ENCODE measurements at places on chromosomes 11 and 22.

GRCh38 chr11:133506023-133506422 is 26.3 kb downstream of the OPCML start:
- DNase-seq, result no peak

GRCh38 chr11:6245536-6245935 is 6.6 kb downstream of the CNGA4 start:
- no peak for DNase-seq

GRCh38 chr22:42470366-42471082 is 38.3 kb upstream of the NFAM1 start:
- no peak for DNase-seq

- no peak for DNase-seq
These were observed 789 bp upstream of the CBX7 start for GRCh38 chr22:39153220-39153717.

GRCh38 chr22:49959782-49960158 is 802 bp upstream of the PIM3 start:
- no peak for DNase-seq

- DNase-seq, result no peak
These were observed 35.8 kb upstream of the ALX4 start for GRCh38 chr11:44345781-44346180.

- DNase-seq, result no peak
These were observed 3.4 kb upstream of the P2RY6 start for GRCh38 chr11:73268671-73269271.

DNA sequence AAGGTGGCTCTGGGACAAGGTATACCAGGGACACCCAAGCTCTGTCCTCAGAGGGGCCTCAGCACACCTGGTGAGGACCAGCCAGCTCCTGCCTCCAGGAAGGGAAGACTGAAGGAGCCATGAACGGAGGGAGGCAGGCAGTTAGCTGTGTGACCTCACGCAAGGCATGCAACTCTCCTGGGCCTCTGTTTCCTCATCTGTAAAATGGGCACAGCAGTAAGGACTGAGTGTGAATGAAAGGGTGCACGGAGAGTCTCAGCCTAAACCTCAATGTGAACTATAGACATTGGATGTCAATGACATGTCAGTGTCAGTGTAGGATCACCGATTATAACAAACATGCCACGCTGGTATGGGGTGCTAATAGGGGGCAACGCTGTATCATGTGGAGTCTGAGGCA is 18.4 kb downstream of the PGA5 start:
- no peak for DNase-seq

GRCh38 chr22:36306227-36306626 is 53.3 kb downstream of the APOL1 start:
- DNase-seq, result no peak

- DNase-seq, result no peak
These were observed 467.9 kb upstream of the ANO3 start for GRCh38 chr11:25863986-25864385.

DNA sequence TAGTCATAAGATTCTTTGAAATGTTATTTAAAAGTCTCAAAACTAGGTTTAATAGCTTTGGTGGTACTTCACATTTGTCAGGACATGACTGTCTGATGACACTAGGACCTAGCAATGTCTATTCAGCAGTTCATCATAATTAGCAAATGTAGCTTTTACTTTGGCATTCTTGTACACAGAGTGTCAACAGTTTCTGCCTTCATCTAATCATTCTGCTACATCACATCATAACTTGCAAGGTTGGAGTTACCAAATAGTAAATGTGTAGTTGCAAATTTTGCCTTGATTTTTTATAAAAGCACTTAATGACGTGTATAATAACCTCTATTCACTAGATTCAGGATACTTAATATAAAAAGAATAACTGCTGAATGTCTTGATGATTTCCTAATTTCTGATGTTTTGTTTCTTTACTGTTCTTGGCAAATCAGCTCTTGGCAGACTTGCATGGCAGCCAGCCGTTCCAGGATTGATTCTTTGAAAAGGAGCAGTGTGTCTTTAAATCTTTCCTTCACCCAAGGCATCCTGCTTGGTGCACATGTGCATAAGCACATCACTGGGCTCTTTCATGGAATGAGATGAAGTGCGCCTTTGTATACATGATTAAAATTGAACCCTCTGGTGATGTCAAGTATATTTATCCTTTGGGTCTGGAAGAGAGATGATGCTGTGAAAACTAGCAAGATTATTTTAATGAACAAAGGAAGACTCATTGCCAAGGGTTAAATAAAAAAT is 12.2 kb downstream of the FBXO7 start:
- DNase-seq, result no peak

DNA sequence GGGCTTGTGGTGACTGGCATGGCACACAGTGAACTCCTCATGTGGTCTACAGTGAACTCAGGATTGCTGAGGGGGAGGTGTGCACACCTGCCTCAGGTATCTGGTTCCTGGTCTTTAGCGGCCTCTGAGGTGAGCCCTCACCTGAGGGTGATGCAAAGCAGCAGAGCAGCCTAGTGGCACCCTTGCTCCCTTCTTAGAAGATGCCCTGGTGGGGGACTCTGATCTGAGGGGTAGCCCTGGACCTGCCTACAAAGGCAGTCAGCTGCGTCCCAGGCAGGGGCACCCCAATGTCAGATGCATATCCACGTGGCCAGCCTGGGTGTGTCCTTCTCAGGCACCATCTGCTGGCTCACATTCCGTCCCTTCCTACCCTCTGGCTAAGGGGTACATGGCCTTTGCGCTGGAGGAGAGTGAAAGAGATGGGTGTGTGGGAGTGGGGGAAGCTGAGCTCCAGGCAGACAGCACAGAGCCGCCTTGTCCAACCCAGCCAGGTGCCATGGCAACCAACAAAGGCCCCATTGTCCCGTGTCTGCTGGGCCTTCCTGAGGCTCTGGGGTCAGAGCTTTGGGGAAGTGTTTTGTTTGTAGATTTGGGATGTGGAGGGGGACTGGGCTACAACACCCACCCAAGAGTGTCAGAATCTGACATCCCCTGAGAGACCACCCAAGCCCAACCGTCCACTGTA is 5.8 kb downstream of the PLEKHB1 start:
- DNase-seq, result no peak

GRCh38 chr11:86919557-86920210 is 35.5 kb downstream of the FZD4 start:
- no peak for DNase-seq

Data from T-cell (primary cell).